ENCODE measurements at places on chromosomes 12 and 14.

DNA sequence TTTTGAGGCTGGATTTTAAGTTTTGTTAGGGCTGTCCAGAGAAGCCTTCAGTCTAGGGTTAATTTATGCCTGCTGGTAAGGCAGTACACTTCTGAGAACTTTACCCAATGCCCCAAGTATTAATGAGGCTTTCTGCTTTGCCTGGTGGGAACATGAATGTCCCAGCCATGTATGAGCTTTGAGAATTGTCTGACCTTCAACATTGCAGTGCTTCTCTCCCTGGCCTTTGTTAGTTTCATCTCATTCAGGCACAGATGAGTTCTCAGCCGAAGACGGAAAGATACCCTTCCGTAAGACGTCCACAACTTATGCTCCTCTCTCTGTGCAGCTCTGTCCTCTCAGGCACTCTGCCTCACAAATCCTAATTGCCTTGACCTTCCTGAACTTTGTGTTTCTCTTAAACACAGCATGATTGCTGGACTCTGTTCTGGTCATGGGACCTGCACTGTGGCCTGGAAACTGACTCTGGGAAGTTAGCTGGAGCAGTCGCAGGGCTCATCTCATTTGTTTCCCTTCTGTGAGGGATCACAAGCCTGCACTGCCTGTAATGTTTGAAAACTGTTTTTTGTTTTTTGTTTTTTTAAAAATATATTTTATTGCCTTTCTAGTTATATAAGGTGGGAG is 15.7 kb downstream of the CHPT1 start:
- DNase-seq, result no peak

DNA sequence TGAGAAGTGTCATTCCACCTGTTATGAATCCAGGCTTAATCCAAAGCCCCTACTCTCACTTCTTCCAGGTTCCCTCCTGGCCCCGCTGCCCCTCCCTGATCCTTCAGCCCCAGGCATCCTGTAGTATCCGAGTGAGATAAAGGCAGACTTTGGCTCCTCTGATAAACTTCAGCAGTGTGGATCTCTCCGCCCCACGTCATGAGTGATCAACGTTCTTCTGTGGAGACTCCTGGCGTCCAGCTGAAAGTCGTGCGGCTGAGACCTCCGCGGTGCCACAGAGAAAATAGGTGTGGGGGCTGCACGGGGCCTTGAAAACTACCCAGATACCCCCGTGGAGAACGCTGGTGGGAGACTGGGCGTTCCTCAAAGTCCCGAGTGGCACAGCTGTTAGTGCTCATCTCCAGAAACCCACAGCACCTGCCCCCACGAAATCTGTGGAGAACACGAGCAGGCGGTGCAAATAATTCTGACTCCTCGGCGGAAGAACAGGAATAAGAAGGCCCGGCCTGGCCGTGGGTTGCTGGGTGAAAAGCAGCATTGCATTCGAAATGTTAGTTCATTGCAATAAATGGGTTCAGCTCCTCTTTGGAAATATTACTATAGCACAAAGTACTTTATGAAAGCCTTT is 180.0 kb upstream of the RGS6 start:
- no peak for DNase-seq

GRCh38 chr12:100857971-100858370 is 63.4 kb downstream of the ANO4 start:
- DNase-seq, result no peak

DNA sequence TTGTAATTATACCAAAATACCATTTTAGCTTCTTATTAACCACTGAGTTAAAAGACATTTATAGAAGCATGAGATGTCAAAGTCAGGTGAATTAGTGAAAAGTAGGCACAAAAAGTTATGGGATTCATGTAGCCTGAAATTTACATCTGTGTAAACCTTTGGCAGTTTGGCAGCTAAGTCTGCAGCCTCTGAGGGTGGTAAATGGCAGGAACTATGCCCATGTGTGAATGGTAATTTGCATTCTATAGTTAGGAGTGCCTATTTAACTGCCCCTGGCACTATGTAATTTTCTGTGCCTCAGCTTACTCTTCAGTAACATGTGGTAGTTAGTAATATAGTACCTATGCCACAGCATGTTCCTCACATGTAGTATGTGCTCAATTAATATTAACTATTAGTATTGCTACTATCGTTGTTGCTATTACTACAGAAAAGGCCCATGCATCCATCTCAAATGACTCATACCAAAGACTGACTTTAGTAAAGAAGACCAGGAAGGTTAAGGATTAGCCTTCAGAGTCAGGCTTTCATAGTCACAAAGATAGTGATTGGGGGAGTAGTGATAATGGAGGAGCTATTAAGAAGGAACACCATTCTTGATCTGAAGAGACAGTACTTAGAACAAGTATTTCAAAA is 258.7 kb upstream of the BTG1 start:
- no peak for DNase-seq

- DNase-seq, result no peak
Measured at GRCh38 chr14:22044193-22044592, 370.6 kb upstream of the OR4E1 start.
